Tracheal epithelial cell (primary cell): ENCODE measurements at places on chromosomes 11 and 22. TPM values are rescaled to one million over a fixed set of nuclear protein-coding genes. Genes with fewer than 3 reads are reported as not detected.

Gene NLRP14
- 0.24 TPM in 1 of 2 replicates, not detected in the other for total RNA-seq

Gene SUSD2
- 0.24 TPM in 1 of 2 replicates, not detected in the other for total RNA-seq

Gene SCN3B
- 0.24 TPM in 1 of 2 replicates, not detected in the other for total RNA-seq

Gene CHST1
- under 0.01 TPM in 1 of 2 replicates, not detected in the other for total RNA-seq

Gene MPPED1
- not detected in 2 replicates for total RNA-seq

Gene MRGPRE
- 0.72 TPM in 1 of 2 replicates, not detected in the other for total RNA-seq

Gene IFITM2
- 2.3 and 7.2 TPM in 2 replicates for total RNA-seq

Gene LGR4
- total RNA-seq, result 24.8 and 37.9 TPM in 2 replicates

Gene PHETA2
- total RNA-seq, result 5.1 and 6.7 TPM in 2 replicates

Gene WNT7B
- total RNA-seq, result 10.1 and 18.5 TPM in 2 replicates

Gene DSCAML1
- total RNA-seq, result 1.9 TPM in 1 of 2 replicates, not detected in the other

Gene CHKA
- 3.1 and 8.1 TPM in 2 replicates for total RNA-seq

Gene GNG3
- total RNA-seq, result not detected in 2 replicates

Gene FHIP1B
- 8.9 and 10.2 TPM in 2 replicates for total RNA-seq

Gene PLAAT5
- total RNA-seq, result 0.21 TPM in 1 of 2 replicates, not detected in the other

Gene SLC22A12
- not detected in 2 replicates for total RNA-seq

Gene CASP5
- 1.1 TPM in 1 of 2 replicates, not detected in the other for total RNA-seq

Gene PDGFD
- under 0.01 and 0.48 TPM in 2 replicates for total RNA-seq

Gene OR2AT4
- not detected in 2 replicates for total RNA-seq

Gene CNTF
- 0.48 and 2.1 TPM in 2 replicates for total RNA-seq

Gene MFRP
- not detected in 2 replicates for total RNA-seq

Gene SPTBN2
- total RNA-seq, result 87.0 and 92.1 TPM in 2 replicates

Gene RBMXL2
- total RNA-seq, result under 0.01 TPM in 1 of 2 replicates, not detected in the other

Gene ARSA
- total RNA-seq, result 19.6 and 27.7 TPM in 2 replicates

Gene EIF3M
- total RNA-seq, result 624 and 753 TPM in 2 replicates

Gene KCNC1
- under 0.01 TPM in 2 replicates for total RNA-seq

Gene YPEL4
- not detected in 2 replicates for total RNA-seq
